ENCODE measurements at places on chromosomes 1 and 21.
A peak's percentile ranks its signal among the peaks of the same experiment; 100 is the strongest.

GRCh38 chr1:18100491-18101063, 7.0 kb upstream of the IGSF21 start:
- peak; percentile 86 for DNase-seq

- no peak for DNase-seq
Observed at GRCh38 chr1:2088458-2088857, 38.2 kb downstream of the PRKCZ start.

GRCh38 chr1:40508375-40509341, at the start of gene EXO5:
EXO5 (plus strand) TSS chr1:40508767; CDS start chr1:40514545, 5,778 bp downstream.
- DNase-seq: peak; percentile 79

DNA sequence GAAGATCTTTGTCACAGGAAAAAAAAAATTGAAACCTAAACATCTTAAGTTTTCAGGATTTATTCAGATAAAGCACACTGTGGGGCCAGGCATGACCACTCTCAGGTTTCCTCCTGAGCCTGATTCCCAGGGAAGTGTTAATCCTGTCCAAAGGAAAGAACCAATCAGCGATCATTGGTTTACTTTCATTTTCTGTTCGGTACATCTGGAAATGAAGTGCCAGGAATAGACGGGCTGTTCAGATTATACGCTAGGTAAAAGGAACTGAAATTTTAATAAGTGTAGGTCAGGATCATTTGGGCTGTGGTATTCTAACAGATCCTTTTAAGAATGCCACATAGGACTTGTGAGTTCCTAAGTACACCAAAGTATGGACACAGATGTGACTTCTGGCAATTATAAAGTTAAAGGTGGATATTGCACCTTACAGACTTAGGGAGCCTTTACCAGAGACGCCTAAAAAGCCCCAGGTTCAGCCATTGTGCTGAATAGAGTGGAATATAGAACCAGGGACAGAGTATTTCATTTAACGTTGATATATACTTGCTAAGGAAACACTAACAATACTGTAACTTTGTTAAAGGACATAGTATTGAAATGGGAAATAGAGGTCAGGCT, 9.3 kb upstream of the CACYBP start:
- DNase-seq: peak; percentile 45

GRCh38 chr21:32476661-32477423, 64.3 kb downstream of the EVA1C start:
- DNase-seq: no peak

DNA sequence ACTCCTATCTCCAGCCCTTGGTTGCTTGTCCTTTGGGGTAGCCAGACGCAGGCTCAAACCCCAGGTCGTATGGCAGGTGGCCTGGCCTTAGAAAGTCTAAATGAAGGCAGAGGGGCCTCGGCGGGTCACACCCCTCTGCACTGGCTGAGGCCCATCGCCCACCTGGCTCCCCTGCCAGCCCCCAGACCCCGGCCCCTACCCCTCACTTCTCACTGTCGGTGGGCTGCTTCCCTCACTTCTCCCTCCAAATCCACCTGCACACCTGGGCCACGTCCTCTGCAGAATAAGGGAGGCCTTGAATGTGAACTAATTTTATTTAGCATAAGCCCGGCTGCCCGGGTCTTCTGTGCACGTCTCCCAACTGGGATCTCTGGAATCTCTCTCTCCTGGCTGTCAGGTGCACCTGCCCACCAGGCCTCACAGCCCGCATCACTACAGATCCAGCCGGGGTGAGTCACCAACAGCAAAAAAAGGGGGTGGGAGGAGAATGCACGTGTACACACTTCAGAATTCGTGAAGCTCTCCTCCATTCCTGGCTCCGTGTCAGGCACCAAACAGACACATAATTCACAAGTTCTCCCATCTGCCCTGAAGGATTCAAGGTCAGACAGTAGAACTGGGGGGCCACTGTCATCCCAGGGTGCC, 107.5 kb upstream of the SIM2 start:
- DNase-seq: no peak

DNA sequence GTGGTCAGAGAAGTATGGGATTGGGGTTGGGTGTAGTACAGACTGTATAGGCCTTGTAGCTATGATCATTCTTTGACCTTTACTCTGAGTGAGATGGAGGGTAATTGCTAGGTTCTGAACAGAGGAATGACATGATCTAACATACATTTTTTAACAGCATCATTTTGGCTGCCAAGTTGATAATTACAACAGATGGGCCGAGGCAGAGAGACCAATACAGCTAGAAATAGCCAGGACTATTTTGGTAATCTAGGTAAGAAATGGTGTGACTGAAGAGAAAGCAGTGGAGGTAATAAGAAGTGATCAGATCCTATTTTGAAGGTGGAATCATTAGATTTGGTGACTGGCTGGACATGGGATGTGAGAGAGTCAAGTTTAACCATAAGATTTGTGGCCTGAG, 43.5 kb downstream of the RPAP2 start:
- no peak for DNase-seq

DNA sequence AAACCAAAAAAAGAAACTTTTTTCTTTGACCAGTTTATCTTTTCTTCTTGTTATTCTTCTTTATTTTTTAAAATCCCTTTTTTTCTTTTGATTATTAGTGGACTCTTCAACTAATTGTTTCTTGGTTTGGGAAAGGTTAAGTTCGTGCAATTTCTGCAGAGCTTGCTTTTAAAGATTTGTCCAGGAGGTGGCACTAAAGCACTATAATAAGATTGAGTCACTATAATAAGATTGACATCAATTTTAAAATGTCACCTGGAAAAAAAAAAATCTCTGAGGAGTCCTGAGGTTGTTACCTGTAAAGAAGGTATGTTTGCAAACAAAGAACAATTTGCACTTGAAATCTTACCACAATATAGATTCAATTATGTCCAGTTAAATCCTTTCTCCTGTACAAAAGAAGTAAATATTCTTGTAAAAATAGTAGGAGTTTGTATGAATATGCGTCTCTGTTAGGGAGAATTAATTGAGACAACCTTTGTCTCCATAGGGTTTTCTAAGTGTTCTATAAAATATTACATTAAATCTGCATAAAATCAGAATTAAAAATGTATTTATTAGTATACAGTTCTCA, 166.7 kb downstream of the ADGRL4 start:
- DNase-seq: peak; percentile 3

DNA sequence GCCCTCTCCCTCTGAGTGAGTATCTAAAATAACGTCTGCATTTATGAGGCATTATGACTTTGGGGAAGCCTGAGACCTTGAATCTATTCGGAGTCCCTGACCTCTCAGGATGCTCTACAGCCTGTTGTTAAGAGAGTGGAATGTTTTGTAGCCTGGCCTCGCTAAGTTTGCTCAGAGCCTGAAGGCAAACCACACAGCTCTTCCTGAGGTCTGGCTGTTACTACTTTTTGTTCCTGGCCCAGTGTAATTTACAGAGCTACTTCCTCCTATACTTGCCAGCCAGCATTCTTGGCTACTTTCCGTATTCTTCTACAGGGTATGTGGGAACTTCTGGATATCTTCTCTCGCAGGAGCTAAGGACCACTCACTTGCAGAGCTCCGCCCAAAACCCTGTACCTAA, 3.6 kb upstream of the ZMYM4 start:
- DNase-seq: peak; percentile 22

- no peak for DNase-seq
Observed at GRCh38 chr1:184888505-184888904, 85.8 kb downstream of the NIBAN1 start.

DNA sequence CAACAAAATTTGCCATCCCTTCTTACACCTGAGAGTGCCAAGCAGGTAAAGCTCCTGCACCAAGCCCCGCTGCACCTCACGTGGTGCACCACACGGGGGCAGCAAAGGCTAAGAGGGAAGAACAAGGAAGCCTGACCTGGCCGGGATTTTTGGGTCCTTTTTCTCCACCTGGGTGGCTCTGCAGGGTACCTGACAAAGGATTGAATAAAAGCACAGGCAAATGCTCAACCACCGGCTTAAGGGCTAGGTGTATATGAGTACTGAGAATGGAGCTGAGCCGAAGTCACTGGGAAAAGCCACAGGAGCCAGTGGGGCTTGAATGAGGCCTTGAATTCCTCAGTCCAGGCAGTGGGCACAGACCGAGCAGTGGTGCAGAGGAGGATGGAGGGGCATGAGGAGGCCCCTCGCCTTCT, 36.4 kb downstream of the ZNF697 start:
- DNase-seq: peak; percentile 57

GRCh38 chr1:112558634-112559033, 49.9 kb downstream of the WNT2B start:
- no peak for DNase-seq

DNA sequence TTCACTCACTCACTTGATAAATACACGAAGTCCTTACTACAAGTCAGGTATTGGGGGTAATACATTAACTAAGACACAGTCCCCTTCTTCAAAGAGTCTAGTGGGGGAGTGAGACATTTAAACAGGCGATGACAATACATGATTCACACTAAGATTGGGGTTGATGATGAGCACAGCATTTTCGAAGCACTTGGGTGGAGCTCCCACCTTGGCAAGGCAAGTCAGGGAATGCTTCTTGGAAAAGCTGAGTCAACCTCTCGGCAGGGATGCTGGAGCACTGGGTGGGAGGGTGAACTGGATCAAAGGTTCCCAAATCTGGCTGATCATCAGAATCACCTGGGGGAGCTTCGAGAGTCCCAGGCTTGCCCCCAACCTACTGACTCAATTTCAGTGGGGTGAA, 57.9 kb upstream of the ENAH start:
- DNase-seq: no peak

DNA sequence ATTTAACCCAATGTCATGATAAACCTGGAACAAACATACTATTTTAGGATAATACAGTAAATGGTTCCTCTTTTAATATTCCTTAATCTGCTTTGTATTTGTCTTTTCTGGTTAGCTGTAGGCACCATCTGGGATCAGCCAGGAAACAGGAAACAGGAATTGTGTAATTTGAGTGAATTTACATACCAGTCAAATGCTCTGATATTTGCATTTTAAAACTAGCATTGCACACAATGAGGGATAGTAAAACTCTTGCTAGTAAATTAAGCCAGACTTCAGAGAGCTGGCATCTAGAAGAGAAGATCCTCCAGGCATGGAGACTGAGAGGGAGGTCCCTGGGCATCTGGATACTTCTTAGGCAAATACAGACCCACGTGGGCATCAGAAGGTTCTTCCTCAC, 103.5 kb downstream of the HMCN1 start:
- no peak for DNase-seq

DNA sequence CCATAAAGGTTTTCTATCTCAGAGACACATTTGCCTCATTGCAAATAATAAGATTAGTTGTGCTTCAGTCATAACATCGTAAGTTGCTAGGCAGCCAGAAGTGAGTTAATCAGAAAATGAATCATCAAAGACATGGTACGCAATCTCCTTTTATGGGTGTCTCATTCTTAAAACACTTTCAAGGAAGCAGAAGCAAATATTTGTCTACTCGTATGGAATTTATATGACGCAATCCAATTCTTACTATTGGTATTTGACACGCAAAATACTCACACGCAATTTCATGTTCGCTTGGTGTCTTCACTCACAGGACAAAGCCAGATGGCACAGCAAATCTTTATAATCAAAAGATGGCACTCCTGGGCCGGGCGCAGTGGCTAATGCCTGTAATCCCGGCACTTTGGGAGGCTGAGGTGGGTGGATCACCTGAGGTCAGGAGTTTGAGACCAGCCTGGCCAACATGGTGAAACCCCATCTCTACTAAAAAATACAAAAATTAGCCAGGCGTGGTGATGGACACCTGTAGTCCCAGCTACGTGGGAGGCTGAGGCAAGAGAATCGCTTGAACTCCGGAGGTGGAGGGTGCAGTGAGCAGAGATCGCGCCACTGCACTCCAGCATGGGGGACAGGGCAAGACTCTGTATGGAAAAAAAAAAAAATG, 56.4 kb downstream of the HLCS start:
- DNase-seq: peak; percentile 79

DNA sequence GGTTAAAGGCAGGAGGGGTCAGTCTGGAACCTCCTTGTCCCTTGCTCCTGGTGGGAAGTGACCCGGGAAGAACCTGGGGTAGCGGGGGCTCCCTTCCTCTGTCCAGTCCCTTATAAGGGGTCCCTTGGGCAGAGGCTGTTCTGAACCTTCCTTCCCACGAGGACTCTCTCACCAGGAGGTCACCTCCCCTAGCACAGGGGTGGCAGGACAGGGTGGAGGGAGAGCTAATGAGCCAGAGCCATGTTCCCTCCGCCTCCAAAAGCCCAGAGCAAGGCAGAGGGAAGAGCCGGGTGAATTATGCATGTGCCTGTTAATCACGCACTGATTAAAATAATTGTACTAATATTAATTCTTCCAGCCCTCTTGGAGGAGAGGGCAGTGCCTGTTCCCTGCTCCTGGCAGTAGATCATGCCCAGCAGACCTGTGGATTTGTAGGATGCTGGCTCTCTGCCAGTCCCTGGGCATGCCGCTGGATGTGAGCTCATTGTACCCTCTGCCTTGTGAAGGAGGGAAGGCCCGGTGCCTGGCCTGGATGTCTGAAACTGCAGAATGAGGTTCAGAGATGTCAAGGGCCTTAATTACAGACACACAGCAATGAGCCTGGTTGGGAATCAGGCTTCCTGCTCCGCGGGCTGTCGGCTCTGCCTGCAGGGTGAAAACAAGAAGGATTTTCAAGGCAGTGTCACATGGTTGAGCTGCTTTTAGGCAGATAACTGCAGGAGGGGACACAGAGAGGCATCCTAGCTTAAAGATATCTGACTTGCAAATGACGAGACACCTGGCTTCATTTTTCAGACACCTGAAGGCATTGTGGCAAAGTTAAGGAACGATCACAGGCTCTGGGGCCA, 68.2 kb downstream of the IGSF21 start:
- no peak for DNase-seq

GRCh38 chr1:34164771-34165391, at the start of gene CSMD2:
CSMD2 (minus strand) TSS chr1:34165230; CDS start chr1:34165097, 133 bp downstream.
- no peak for DNase-seq
